Activated T-cell treated with anti-CD3 and anti-CD28 coated beads for 24 hours (primary cell): ENCODE measurements at places on chromosomes 3 and 15.

DNA sequence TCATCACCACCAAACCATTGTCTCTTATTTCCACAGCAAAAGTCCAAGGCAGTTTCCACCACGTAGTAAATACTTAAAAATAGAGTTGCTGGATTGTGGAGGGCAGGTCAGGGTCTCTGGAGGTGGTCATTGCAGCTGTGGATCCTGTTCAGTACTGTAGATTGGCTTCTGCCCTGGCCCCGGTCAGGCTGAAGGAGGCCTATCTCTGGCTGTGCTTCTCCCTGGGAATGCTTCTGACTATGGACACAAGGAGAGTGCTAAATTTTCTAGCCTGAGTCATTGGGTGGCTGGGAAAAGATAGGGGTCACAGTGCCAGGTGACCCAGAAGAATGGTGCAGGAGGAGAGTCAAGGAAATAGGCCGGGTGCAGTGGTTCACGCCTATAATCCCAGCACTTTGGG, 26.3 kb upstream of the GMPPB start:
- no peak for DNase-seq

DNA sequence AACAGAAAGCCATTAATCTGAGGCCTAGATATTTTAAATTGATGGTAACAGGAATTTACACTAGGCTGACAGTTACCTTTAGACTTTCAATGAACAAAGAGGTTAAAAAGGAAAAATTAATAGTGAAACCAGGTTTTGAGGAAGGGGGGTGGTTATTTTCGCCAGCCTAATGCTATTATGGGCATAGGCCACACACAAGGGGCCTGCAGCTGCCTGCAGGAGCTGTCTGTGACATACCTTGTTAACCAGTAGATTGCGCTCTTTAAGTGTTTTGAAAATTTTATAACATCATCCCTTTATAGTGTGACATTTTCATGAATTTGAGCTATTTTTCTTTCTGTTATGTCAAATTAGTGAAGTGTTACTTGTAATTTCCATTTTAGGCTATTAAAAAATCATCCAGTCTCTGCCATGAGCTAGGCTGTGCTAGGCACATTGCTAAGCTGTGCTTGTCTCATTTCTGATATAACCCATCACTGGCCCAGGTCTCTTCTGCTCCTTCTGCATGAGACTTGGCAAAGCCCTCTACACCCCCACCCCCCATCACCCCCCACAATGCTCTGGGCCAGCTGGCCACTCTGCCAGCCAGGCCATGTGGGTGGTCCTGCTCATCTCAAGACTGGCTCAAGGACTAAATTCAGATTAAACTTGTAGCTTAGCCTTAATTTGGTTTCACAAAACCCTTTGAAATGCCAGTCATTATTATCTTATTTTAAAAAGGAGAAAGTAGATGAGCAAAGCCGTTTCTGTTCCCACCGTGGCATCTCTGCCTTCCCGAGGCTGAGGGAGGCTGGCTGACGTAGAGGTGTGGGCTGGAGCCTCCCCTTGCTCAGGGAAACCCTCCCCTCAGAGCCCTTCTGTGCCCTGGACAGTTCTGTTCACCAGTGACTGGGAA, 48.4 kb upstream of the SEC22A start:
- no peak for DNase-seq

- no peak for DNase-seq
These were observed 521.1 kb downstream of the PLOD2 start for GRCh38 chr3:145639875-145640274.

DNA sequence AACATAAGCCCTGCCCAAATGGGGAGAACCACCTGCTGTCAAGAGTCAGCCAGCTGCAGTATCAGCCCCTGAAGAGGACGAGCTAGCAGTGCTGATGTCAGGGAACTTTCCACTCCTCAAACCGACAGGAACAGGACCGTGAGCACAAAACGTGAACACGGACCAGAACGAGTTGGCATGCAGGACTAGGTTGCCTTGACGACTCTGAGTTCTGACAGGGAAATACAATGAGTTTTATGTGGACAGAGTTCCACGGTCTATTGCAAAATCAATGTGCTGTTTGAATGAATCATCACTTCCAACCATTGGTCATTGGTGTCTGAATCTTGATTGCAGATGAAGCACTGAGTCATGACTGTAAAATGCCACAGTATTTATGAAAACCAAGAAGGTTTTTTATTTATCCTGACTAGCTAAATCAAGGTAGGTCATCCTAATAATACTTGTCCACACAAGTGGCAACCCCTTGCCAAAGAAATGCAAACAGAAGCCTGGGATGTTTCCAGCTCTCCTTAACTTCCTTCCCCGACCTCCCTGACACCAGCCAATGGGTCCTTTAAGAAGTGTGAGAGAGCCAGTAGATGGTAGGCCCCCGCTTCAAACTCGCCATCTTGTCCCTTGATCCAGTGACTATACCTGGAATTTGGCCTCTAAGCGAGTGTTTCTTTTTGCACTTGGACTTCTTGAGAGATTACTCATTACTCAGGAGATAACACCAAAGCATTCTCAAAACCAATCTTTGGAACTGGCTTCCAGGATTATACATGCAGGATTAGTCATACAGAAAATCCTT, 119.6 kb downstream of the ASB7 start:
- no peak for DNase-seq

- DNase-seq, result no peak
These were observed 4.2 kb upstream of the PEX5L start for GRCh38 chr3:180040966-180041365.

DNA sequence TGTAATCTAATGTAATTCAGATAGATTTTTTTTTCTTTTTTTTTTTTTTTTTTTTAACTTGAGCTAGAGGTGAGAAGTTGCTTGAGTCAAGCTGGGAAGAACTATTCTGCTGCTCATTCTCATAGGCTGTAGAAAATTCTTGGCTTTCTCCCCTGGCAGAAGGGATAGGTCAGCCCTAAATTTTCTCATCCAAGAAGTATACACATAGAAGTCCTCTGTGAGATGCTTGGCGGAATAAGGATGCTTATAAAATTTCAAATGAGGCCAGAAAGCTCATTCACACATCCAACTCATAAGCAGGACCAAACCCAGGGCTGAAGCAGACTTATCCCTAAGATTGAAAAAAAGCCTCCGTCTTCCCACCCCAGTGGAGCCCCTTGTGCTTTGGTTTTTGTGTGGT, 572.5 kb downstream of the SQOR start:
- no peak for DNase-seq

DNA sequence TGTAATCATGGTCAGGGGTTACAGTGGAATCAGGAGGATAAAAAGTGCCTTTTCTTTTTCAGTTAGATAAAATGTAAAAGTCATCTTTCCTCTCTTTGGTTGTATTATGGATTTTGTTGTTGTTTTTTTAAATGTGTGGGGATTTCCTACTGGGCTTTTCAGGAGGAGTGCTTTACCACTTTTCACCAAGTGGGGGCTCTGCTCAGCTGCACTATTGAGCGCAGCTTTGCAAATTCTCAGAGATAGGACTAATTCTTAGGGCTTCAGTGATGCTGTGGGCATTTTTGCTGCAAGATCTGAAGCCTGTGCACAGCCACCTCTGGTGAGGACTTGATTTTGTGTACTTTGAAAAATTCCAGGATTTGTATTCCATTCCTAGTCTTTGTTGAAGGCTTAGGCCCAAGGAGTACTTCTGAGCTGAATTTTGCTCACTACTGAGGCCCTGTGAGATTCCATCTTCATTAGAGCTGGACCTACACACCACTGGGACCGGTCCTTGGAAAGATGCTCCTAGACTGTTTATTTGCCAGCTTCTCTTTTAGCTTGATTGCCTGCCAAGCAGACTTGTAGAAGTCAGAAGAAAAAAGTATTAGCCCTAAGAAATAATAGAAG, 7.5 kb downstream of the GNB5 start:
- DNase-seq, result no peak

DNA sequence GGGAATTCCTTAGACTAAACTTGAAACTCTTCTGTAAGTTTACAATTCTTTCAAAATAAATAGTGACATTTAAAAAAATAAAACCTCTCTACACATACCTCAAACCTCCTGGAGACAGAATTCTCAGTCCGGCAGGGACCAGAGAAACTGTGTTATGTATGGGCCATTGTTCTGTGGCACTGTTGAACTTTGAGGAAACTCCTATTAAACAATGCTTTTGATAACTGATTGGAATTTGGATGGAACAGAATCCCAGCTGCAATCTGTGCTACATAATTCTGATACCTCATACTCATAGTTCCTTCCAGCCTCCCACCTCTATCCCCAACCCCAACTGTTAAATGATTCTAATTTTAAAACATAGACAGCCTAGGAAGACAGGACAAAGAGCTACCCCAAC, 85.0 kb downstream of the TM4SF4 start:
- DNase-seq, result no peak

- no peak for DNase-seq
These were observed 45.7 kb downstream of the GLDN start for GRCh38 chr15:51386960-51387698.

DNA sequence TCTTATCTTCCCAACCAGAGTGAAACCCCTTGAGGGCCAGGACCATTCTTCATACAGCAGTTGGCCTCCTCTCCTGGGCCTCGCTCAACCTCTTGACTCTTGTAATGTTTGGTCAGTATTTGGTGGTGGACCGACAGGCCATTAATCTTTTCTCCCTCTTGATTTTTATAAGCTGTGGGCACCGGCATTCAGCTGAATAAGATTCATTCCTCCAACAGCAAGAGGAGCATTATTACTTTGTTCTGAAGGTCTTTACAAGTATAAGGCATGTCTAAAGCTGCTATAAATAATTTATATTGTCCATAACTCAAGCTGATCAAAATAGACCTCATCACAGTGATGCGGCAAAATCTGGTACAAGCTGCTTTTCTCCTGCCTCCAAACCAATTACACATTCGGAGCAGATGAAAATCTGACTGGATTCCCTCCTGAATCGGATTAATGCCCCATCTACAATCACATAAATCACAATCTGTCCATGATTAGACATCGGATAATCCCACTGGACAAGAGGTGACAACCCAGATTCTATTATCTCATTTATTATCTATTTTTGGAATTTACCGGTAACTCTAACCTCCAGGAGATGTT, 8.4 kb upstream of the ISL2 start:
- no peak for DNase-seq

DNA sequence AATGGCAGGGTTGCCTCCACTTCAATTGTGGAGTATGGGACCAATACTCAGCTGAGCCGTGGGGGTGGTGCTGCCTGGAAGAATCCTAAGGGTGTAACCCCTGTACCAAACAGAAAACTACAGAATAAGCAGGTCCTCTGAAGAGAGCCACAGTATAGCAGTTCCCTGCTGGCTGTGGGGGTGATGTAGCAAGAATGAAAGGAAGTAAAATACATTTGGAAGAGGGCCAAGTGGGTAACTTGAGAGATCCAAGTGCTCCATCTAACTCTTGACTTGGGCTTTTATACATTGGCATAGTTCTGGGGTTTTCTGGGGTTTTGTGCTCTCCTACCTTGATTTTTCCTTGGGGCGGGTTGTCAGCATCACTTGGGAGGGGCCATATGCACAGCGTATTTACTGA, 341.4 kb downstream of the OTOL1 start:
- DNase-seq, result no peak

GRCh38 chr3:142794508-142794907, 70.7 kb downstream of the TRPC1 start:
- DNase-seq, result no peak

DNA sequence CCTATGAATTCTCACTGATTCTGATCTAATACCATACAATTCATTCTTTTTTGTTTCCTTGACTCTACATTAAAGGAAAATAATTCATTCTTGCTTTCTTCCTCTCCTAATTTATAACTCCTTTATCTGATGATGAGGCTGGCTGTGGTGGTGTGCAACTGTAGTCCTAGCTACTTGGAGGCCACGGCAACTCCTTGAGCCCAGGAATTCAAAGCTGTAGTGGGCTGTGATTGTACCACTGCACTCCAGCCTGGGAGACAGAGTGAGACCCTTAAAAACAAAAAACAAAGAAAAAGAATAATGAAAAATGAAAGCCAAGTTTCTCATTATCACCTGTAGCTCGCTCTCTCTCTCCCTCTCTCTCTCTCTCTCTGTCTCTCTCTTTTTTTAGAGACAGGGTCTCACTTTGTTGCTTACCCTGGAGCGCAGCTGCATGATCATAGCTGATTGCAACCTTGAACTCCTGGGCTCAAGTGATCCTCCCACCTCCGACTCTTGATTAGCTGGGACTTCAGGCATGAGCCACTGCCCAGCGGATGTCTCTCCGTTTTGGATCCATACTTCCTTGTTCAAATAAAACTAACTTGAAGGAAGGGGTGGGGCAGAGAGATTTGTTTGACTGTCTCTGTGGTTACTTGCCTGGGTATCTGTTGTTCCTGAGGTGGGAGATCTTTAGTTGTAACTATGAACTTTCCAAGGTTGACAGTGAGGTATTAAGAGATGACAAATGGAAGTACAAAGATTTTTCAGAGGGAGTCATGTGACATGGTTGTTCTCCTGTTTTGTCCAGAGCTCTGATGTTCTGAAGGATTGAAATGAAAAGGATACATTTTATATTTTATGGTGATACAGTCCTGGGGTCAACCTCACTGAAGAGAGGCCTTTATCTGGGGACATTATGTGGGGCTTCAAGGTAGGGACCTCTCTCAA, 46.9 kb downstream of the STARD9 start:
- no peak for DNase-seq

- DNase-seq, result no peak
These were observed 25.5 kb upstream of the MNS1 start for GRCh38 chr15:56490461-56490860.

DNA sequence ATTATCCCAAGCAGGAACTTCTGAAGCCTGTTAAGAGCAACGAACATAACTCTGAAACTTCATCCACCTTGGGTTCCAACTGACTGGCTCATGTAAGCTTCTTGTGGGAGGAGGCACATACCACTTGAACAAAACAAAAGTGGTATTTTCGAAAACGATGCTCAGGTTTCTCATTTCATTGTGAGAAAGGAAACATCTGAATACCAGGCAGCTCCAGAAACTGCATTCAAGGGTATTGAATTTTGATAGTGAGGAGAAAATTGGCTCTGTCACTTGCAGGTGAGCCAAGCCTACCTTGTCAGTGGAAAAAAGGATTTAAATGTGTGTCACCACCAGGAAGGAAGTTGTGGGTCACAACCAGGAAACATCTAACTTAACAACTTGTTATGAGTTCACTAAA, 218.1 kb upstream of the SATB1 start:
- DNase-seq, result no peak

DNA sequence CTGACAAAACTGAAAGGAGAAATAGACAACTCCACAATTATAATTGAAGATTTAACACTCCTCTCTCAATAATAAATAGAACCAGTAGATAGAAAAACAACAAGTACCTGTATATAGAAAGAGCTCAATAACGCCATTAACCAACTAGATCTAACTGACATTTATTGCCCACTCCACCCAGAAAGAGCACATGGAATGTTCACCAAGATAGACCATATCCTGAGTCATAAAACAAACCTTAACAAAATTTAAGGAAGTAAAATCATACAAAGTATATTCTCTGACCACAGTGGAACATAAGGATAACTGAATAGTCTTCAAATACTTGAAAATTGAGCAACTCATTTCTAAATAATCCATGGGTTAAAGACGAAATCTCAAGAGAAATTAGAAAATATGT, 25.1 kb downstream of the KBTBD12 start:
- DNase-seq, result no peak
